ENCODE measurements at places on chromosomes 6 and 20.

DNA sequence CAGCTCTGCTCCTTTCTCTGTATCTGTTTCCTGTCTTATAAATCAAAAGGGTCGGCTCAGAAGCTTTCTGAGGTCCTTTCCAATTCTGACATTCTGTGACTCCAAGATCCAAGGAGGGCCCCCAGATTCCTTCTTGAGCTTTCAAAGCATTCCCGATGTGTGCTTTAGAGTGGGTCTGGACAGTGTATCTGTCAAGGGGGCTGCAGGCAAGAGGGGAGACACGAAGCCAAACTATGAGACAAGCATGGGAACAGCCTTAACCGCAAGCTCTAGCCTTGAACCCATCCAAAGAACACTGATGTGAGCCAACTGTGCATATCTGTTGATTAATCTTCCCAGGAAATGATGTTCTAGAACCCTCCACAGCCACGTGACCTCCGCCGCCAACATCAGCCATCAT is 73.8 kb downstream of the TSHZ2 start:
- DNase-seq = no peak

- DNase-seq = no peak
Observed at GRCh38 chr20:61037498-61037897, 214.6 kb upstream of the CDH4 start.

GRCh38 chr20:11195169-11195568 is 521.4 kb upstream of the JAG1 start:
- DNase-seq = no peak

GRCh38 chr6:134454794-134455193 is 136.9 kb upstream of the SGK1 start:
- DNase-seq = no peak

- DNase-seq = no peak
Observed at GRCh38 chr6:156865019-156865629, 87.9 kb downstream of the ARID1B start.

- DNase-seq = no peak
Observed at GRCh38 chr6:5051394-5051793, 33.7 kb upstream of the PPP1R3G start.

- no peak for DNase-seq
Observed at GRCh38 chr6:9982215-9982614, 432.7 kb downstream of the TFAP2A start.

GRCh38 chr6:135094403-135094821 is 39.8 kb upstream of the HBS1L start:
- no peak for DNase-seq

- DNase-seq = no peak
Observed at GRCh38 chr6:167795321-167795811, 31.3 kb upstream of the AFDN start.

DNA sequence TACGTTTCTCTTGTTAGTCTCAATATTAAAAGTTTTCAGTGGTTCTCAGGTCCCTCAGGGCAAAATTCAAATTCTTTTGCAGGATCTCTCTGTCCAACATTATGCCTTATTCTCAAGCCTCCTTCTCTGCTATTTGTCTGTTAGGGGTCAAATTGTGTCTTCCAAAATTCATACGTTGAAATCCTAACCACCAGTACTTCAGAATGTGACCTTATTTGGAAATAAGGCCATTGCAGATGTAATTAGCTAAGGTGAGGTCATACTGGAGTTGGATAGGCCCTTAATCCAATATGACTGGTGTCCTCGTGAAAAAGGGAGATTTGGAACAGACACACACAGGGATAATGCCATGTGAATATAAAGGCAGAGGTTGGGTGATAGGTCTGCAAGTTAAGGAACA is 64.1 kb upstream of the ADGRF1 start:
- no peak for DNase-seq

DNA sequence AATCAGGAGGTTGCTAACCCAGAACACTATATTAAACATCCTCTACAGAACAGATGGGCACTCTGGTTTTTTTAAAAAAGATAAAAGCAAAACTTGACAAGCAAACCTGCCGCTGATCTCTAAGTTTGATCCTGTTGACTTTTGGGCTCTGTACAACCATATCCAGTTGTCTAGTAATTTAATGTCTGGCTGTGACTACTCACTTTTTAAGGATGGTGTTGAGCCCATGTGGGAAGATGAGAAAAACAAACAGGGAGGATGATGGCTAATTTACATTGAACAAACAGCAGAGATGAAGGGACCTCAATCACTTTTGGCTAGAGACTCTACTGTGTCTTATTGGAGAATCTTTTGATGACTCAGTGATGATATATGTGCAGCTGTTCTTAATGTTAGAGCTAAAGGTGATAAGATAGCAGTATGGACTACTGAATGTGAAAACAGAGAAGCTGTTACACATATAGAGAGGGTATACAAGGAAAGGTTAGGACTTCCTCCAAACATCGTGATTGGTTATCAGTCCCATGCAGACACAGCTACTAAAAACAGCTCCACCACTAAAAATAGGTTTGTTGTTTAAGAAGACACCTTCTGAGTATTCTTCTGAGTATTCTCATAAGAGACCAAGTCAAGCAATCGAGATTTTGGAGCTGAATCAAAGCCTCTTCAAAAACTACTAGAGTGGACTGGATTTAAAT is 201.2 kb upstream of the SHLD1 start:
- DNase-seq = no peak

GRCh38 chr6:30169658-30170614 is 6.6 kb downstream of the TRIM15 start:
- DNase-seq = no peak

Measured in anterior cingulate cortex (tissue), 58 donors.